ENCODE measurements at places on chromosomes 11 and 22. TPM values are rescaled to one million over a fixed set of nuclear protein-coding genes. Genes with fewer than 3 reads are reported as not detected.

DNA sequence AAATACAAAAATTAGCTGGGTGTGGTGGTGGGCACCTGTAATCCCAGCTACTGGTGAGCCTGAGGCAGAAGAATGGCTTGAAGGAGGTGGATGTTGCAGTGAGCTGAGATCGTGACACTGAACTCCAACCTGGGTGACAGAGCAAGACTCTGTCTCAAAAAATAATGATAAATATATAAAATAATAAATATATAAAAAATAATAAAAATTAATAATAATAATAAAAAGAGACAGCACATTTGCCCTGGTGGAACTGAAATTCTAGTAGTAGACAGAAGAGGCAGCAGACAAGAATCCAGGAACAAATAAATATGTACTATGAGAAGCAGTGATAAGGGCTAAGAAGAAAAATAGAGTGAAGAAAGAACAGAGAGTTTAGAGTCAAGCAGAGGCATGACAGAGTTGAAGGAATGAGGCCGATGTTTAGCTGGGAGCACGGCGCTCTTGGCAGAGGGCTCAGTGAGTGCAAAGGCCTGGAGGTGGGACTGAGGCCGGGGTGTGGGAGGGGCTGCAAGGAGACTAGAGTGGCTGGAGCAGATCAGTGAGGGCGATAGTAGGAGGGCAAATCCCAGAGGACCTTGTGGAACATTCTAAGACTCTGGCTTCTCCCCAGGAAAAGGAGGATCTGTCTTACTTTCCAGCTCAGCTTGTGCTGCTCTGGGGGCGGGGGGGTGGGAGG, 410.3 kb downstream of the MN1 start:
- DNase-seq: no peak

The PLAAT2 gene
- not detected for total RNA-seq

The KDM4D gene
- 3.6 TPM for total RNA-seq

DNA sequence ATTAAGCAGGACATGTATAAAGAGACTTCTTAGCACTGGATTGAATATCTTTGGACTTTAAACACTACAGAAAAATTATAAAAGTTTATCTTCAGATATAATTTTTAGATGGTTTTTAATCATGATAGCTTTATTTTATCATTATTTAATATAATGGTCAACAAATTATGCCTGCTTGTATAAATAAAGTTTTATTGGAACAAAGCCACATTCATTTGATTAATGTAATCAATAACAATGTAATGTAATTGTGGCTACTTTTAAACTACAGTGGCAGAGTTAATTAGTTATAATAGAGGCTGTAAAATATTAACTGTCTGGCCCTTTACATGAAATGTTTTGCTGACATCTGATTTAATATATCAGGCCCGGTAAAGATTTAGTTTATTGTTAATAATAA, 70.0 kb downstream of the STIM1 start:
- no peak for DNase-seq

DNA sequence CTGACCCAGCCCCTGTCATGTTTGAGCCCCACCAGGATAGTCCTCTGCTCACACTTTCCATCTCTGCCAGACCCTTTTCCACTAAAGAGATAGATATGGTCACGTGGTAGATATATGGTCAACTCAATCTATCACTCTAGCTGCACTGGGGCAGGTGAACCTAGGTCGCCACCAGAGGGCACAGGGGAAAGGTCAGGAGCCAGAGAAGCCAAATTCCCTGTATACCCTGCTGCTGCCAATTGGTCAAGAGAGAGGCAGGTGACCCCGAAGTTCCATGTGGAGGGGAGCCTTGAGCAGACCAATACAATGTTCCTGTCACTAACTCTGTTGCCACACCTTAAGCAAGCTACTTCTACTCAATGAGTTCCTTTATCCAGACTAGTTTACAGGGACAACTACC, 101.1 kb upstream of the GALNT18 start:
- DNase-seq: no peak

DNA sequence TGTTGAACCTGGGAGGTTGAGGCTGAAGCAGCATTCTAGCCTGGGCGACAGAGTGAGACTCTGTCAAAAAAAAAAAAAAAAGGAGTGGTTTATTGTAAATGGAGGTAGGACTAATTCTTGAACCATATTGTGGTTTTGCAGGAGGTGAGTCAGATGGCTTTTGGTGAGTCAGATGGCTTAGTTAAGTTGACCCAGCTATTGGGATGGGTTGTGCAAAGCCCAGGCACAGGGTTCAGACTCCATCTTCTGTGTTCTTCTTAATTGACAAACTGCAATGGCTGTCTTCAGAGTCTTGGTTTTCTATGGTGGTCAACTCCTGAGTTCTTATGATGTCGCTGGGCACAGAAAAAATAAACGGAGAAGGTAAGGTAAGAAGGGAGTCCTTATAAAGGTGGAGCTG, 182.7 kb downstream of the ADAMTS15 start:
- DNase-seq: no peak

DNA sequence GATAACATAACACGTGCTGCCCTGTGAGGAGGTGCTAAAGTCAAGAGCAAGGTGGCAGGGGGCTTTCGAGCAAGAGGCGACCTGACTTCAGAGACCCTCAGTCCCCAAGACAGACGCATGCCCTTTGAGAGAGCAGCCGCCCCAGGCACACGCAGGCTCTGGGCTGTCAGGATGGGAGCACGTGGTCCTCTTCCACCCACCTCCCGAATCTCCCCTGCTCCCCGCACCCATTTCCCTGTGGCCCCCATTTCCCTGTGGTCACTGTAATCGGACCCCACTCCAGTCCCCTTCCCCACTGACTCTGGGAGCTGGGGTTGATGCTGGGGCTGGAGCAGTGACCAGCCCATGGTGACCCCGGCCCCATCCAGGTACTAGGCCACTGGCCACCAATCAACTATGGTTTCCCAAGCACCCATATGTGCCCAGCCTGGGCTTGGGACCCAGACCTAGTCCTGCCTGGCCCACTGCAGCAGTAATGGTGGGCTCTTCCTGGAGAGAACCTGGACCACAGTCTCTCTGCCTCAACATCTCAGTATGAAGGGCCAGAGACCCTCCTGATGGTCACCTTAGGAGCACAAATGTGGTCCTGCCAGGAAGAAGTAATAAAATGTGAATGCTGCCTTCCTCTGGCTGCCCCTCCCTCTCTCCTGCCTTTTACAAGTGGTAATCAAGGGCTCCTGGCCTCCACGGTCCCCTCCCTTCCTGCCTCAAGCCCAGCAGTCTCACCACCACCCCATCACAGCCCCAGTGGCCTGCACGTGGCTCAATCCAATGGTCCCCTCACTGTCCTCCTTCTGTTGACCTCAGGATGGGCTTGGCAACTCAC, 39.0 kb downstream of the IGLL5 start:
- DNase-seq: no peak

GRCh38 chr22:44049486-44050231, 25.6 kb downstream of the PARVB start:
- no peak for DNase-seq

The BIRC2 gene
- 66.5 TPM for total RNA-seq

DNA sequence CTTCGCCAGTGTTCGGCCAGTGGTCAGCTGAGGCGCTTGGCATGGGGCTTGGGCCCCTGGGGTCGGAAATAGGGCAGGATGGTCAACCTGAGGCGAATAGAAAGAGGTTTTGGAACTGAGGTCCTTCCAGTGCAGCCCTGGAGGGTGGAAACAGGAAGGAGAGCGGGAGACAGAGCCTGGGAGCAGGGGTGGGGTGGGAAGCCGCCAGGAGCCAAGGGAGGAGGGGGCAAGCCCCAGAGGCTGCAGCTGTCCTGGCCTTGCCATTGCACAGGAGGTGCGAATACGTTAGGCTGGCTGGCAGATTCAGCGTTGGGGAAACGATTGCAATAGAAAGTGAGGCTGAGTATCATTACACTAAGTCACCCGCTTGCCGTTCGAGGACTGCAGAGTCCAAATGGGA, 13.9 kb upstream of the KCTD17 start:
- no peak for DNase-seq

The MCAM gene
- total RNA-seq: 2.0 TPM

- DNase-seq: no peak
Measured at GRCh38 chr11:128294001-128294670, 293.2 kb downstream of the ETS1 start.

The GATD1 gene
- 43.6 TPM for total RNA-seq

- DNase-seq: peak; percentile 22
Measured at GRCh38 chr11:134040386-134041302, 28.2 kb upstream of the JAM3 start.

DNA sequence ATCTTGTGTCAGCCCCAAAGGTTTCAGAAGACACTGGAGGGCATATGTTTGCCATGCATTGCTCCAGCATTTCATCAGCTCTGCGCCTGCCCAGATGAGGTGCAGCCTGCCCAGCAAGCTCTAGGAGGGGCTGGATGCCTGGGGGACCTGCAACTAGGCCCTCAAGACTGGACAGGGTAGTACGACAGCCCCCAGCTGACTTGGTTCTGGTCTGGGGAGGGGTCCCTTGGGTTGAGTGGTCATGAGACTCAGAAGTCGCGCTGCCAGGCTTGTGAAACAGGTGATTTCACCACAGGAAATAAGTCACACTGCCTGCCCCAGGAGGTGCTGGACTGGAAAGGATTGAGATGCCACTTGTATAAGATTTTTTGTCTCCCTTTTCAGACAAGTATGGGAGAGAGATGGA, 23.4 kb downstream of the TPBGL start:
- DNase-seq: no peak

GRCh38 chr11:66467756-66468155, 1.1 kb downstream of the PELI3 start:
- DNase-seq: no peak

- DNase-seq: peak; percentile 47
Measured at GRCh38 chr11:121536126-121536525, 83.4 kb upstream of the SORL1-AS1 start.

The ACR gene
- total RNA-seq: not detected

GRCh38 chr11:69409812-69410645, 71.4 kb upstream of the LINC01488 start:
- DNase-seq: no peak

GRCh38 chr11:34300926-34301295, 56.9 kb downstream of the ABTB2 start:
- DNase-seq: no peak

The LARGE1 gene
- total RNA-seq: 0.15 TPM

- no peak for DNase-seq
Measured at GRCh38 chr11:8702598-8702915, 20.0 kb downstream of the RPL27A start.

- no peak for DNase-seq
Measured at GRCh38 chr11:18319914-18320313, 2.0 kb downstream of the HPS5 start.

DNA sequence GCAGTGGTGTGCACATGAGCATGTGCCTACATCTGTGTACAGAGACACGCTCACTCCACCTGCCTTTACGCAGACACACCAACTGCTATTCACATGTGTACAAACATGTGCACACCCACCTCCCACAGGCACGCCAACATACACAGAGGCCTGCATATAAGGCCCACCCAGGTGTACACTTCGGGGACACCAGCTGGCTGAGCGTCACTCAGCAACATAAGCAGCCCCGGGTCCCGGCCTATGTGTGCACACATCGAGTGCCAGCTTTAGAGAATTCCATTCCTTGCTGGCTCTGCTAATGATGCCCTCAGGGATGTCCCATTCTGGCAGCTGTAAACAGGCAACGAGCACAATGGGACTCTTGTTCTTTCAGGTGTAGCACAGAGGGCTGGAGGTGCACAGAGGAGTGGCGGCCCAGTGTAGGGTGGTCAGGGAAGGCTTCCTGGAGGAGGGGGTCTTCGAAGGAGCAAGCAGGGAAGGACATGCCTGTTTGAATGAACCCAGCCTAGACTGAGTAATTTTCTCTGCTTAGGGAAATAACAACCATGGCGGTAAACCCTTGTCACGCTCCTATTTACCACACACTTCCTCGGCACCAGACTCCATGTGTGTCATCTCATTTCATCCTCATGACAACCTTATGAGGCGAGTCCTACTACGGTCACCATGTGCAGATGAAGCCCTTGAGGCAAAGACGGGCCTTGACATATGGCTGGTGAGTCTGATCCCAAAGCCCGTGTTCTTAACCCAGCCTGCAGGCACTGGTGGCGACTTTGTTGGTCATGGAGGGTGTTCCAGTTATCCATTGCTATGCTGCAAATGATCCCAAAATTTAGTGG, 35.1 kb downstream of the RPL3 start:
- no peak for DNase-seq

GRCh38 chr11:23725752-23726151, 771.1 kb upstream of the LUZP2 start:
- DNase-seq: no peak

The CRYBA4 gene
- total RNA-seq: not detected

DNA sequence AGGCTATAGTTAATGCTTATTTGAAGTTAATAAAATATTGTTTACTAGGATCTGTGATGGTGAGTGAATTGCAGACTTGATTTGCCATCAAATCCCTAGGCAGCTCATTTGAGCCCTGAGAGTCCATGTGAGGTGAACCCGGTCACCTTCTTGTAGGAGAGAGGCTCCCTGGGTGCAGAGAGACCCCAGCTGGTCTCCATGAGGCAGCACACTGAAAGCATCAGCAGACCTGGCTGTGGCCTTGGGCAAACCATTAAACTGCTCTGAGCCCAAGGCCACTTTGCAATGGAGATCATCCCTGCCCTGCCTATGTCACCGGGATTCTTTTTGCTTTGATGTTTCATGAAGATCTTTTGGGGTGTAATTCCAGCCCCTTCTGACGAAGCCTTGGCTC, 125.2 kb downstream of the MICAL2 start:
- DNase-seq: no peak

The CABP4 gene
- total RNA-seq: not detected

The CCDC116 gene
- 1.3 TPM for total RNA-seq

- no peak for DNase-seq
Measured at GRCh38 chr11:68016904-68017817, 7.0 kb downstream of the ALDH3B1 start.

DNA sequence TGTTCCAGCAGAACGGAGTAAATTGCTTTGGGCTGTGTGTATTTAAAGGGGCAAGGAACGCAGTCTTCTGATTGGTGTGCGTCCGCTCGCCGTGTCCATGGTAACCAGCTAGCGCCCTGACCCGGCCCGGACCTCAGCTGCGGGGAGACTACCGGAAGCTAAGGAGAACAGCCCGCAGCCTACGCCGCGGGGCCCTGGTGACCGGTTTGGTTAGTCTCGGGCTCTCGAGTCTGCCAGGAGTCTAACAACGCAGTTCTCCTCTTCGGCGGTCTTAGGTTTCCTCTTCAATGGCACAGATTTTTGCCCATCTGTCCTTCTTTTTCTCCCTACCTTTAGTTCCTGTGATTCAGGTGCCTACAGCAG, 3.5 kb upstream of the OR56A3 start:
- DNase-seq: no peak

- no peak for DNase-seq
Measured at GRCh38 chr22:30296833-30297232, 7.5 kb upstream of the CASTOR1 start.

DNA sequence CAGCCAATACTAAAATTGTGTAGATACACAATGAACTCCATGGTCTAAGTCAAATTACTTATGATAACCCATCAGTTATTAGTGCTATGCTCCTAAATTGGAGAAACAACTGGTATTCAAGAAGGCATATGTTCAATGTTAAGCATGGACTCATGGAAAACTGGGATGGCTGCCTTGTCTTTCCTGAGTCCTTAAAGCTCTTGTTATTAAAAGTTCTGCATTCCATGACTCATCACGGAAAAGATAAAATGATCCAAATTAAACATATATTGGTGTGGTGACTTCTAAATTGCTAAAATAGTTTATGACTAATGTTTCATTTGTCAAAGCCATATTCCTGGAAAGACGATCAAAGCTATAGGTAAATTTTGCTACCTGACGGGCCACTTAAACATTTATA, 9.4 kb upstream of the EI24 start:
- DNase-seq: no peak
